ENCODE measurements at places on chromosomes 2 and 18. TPM values are rescaled to one million over a fixed set of nuclear protein-coding genes. Genes with fewer than 3 reads are reported as not detected.

GRCh38 chr2:120930864-120931263 lies 195.2 kb downstream of the GLI2 start:
- no peak for DNase-seq

DNA sequence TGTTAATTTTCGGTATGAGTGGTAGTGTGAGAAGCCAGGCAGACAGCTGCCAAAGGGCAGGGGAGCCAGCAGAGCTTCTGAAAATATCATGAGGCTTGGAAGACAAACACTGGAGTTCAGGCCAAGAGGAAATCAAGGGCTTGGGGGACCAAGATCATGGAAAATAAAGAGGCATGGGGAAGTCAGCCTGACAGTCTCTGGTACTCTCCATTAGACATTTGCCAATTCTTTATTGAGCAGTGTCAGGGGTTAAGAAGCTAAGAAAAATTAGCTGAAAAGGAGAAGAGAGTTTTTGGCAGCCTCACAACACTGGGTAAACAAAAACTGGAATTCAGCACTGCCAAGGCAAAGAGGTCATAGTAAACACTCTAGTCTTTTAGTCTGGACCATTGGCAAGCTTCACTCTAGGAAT lies 612.7 kb downstream of the EPHA4 start:
- no peak for DNase-seq

DNA sequence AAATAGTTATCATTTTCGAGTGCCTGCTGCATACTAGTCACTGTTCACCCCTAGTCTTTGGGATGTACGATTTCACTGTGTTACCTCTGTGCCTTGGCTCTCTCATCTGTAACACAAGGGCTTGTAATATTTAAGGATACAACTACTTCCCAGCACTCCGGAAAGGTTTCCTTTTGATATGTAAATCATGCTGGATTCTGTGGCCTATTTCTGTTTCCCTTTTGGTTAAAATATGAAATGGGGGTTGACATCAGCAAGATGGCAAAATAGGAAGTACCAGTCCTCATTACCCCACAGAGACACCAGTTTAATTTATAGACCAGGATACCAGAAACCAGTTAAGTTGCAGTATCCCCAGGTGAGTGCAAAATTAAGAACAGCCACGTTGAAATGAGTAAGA lies 23.5 kb downstream of the PSMG2 start:
- no peak for DNase-seq

GRCh38 chr2:202494300-202495229 lies 118.4 kb downstream of the BMPR2 start:
- no peak for DNase-seq

- no peak for DNase-seq
These were observed 63.4 kb downstream of the STAT1 start for GRCh38 chr2:190950566-190950991.

GRCh38 chr2:30301551-30301950 lies 70.2 kb downstream of the LBH start:
- DNase-seq: no peak

DNA sequence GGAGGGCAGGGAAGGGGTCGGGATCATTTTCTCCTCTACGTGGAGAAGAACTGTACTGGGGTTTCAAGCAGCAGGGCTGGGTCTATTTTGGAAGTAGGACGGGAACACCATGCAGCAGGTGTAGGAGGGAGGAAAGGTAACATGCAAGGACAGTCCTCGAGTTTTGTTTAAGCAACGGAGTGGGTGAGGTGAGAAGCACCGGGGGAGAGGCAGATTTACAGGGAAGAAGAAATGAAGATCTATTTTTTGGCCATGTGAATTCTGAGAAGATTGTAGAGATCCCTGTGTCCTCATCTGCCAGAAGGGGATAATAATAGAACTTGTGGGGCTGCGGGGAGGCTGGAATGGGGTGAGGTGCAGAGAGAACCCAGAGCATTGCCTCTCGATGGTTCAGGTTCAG lies 85.6 kb downstream of the INPP5D start:
- no peak for DNase-seq

DNA sequence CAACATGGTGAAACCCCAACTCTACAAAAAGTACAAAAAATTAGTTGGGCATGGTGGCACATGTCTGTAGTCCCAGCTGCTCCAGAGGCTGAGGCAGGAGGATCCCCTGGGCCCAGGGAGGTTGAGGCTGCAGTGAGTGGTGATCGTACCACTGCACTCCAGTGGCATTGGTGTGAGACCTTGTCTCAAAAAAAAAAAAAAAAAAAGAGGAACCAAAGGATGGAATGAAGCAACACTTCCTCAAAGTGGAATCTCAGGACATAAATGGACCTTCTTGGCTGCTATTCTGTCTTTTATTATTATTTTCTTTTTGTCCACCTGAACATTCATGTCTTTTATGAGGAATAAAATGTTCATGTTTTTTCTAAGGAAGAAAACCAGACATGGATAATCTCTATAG lies 13.7 kb downstream of the GEMIN6 start:
- DNase-seq: no peak

The FOXD4L1 gene
- total RNA-seq: 0.24 TPM

The LIMS3 gene
- total RNA-seq: 0.94 TPM

The TAF4B gene
- 7.5 TPM for total RNA-seq

The REL gene
- total RNA-seq: 10.6 TPM

The MYO5B gene
- total RNA-seq: 6.2 TPM

The CDKL4 gene
- total RNA-seq: 0.99 TPM
